Activated CD4-positive, CD25-positive, alpha-beta regulatory T cell treated with anti-CD3 and anti-CD28 coated beads, Interleukin-2, amount 50 U/mL, for 16 hours (primary cell): ENCODE measurements at places on chromosomes 6 and 20.

DNA sequence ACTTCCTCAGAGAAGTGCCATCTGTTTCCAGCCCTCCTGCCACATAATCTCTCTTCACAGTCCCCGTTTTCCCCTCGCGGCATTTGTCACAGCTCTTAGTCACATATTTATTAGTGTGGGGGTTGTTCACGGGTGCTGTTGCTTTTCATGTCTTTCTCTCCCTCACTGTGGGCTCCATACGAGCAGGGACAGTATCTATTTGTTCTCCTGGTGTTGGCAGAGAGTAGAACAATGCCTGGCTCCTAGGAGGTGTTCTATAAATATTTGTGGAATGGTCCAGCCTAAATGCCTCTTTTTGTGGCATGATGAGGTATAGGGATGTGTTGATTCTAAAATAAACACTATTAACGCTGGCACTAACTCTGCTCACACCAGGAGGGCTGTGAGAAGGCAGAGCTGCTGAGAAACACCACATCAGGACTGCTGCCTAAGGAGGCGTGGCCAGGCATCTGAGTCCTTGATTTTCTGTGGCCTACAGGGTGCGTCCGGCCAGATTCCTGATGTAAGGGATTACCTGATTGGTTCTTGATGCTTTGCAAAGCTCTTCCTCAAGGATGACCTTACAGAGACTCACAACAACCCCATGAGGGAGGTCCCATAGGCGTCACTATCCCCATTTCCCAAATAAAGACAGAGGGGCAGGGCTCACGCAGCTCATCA lies 219.8 kb upstream of the ARID1B start:
- no peak for DNase-seq

DNA sequence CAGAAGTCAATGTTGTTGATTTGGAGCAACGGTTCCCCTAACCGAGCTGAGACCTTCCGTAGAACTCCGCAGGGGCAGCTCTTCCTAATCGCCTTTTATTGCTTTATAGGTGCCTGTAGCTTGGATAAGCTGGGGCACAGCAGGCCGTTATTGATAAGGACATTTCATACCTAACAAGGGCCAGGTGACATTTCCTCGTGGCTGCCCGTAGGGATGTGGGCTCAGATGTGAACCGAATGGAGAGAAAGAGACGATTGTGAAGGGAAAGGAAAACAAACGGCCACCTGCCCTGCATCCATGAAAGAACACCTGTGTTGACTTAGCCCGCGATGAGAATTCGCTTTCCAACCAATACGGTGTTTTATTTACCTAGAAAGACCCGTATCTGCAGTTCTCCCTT lies 53.3 kb upstream of the DACT2 start:
- DNase-seq = no peak

DNA sequence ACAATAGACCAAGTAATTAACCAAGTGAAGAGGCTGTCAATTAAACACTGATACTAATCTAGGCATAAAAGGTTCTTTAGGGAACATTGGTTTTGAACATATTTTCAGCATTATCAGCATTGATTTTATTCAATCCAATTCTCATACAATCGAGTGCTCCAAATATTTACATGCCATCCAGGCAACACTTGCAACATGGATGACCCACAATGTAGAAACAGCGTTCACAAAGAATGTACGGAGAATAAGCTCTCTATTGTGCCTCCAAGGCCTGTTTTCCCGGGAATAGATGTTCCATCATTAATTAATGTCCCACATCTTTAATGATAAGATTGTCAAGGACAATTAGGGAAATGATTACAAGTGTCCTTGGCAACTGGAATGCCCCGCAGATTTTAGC lies 117.4 kb downstream of the RFX6 start:
- no peak for DNase-seq

- DNase-seq = no peak
Observed at GRCh38 chr20:44008806-44009678, 94.4 kb downstream of the TOX2 start.

GRCh38 chr20:46401478-46401860 lies 4.9 kb downstream of the ELMO2 start:
- DNase-seq = no peak

GRCh38 chr20:57384953-57385761 lies 6.0 kb upstream of the RBM38 start:
- no peak for DNase-seq

DNA sequence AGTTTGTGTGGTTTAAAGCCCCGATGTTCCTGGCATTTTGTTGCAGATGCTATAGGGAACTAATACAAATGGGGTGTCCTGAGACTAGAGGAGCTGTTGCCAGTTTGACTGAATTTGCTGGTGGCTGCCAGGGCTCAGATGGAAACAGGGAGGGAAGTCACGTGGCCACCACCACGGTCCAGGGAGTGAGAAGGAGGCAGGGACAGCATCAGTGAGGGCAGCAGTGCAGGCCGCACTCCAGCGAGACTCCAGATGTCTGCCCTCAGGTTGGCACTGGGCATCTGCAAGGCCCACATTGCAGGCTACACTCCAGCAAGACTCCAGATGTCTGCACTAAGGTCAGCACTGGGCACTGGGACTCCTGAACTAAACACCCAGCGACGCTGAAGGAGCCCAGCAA lies 86.2 kb downstream of the RAMACL start:
- DNase-seq = no peak

GRCh38 chr20:61631751-61632150 lies 379.7 kb downstream of the CDH4 start:
- no peak for DNase-seq

DNA sequence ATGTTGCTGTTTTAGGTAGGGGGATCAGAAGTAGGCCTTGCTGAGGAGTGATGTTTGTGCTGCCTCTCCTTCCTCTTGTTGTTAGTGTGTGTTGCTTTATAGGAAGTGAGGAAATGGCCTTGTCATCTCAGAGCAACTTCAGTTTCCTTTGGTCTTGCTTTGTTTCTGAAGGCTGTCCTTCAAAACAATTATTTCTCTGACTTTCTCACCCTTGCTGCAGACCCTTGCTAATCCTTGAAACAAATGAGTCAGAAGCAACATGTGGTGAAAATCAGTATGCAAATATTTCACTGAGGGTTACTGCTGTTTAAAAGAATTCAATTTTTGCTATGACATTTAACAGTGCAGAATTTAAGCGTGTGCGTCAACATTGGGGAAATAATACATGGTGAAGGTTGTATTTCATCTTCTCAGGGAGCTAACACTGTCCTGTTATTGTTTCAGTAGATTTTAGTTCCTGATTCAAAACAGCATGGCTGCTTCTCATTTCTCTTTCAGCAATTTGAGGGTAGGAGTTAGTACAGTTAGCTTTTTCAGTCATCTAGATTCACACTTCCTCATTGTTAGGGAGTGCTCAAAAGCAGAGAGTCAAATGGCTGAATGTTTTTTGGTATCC lies 13.8 kb downstream of the RNF144B start:
- no peak for DNase-seq

DNA sequence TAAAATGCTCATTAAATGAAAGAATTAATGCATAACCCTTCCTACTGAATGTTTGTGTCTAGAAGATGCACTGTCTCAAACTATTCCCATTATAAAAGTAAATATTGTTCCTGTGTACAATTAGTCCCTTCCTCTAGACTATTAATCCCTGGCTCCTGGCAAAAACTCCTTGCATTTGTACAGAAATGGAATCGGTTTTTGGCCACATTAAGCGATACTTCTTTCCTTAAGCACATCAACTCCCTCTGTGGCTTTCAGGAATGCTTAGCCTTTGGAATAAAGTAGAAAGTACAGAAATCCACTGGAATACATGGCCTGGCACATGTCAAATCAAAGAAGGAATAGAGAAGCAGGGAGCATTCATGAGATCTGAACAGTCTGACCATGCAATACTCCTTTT lies 179.8 kb downstream of the GMPR start:
- DNase-seq = no peak

DNA sequence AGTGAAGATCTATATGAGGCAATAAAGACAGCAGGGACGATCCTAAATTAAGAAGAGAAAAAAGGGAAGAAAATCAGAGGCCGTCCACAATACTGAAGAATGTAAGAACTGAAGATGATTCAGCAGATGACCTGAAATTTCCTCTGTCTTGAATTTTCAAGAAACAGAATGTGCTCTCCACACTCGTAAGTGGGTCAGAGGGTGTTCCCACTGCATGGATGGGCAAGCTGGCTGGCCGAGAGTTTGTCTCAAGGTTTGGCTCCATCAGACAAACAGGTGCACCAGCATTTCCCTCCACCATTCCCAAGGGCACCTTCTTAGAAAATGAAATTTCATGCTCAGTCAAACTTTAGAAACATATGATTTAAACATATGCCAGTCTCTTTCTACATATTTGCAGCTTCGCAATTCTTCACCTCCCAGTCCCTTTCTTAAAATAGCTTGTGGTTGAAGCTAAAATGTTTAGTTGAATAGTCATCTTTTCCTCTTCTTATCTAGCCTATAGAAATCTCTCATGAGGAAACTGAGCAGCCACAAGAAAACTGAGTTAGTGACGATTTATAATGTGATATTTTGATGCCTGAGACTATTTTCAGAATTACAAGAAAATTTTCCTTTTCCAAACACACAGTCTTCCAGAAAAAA lies 576.4 kb downstream of the PRKN start:
- DNase-seq = no peak

DNA sequence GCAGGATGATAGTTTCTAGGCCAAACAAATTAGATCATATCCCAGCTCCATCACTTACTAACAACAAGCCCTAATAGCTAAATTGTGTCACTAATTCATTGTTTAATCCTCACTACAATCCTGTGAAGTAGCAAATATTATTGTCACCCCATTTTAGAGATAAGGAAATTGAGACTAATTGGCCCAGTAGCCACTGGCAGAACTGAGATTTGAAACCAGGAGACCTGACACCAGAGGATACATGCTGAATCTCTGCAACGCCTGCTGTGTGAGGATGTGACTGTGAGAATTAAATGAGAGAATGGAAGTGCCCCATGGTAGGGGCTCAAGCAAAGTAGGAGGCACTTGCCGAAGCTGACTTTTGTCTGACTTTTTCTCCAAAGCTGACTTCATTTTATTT lies 124.3 kb upstream of the CITED2 start:
- no peak for DNase-seq

GRCh38 chr20:2946988-2947961 lies 74.0 kb downstream of the PTPRA start:
- DNase-seq = no peak

GRCh38 chr6:122669868-122670267 lies 59.7 kb downstream of the PKIB start:
- no peak for DNase-seq

DNA sequence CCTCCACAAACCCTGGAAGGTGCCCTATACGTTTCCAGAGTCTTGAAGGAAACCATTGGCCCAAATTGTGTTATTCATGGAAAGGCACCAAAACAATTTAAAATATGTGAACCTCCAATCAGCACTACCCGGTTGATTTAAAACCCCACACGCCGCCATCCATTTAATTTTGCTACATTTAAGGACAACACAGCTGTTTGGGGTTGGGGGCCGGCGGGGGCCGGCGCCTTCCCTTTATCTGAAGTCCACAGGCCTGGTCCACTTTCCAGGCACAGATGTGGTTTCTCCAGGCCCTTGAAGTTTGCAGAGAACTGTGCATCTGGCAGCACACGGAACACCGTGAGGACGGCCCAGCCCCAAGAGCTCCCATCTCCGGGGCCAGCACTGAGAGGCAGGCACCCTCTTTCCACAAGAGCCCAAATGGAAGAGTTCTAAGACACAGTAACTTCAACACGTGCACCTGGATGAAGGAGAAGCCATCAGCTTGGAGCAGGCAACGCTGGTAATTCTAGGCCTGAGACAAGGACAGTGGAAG lies 16.8 kb upstream of the FRMD1 start:
- no peak for DNase-seq

GRCh38 chr20:57379263-57379647 lies 11.9 kb upstream of the RBM38 start:
- DNase-seq = no peak

DNA sequence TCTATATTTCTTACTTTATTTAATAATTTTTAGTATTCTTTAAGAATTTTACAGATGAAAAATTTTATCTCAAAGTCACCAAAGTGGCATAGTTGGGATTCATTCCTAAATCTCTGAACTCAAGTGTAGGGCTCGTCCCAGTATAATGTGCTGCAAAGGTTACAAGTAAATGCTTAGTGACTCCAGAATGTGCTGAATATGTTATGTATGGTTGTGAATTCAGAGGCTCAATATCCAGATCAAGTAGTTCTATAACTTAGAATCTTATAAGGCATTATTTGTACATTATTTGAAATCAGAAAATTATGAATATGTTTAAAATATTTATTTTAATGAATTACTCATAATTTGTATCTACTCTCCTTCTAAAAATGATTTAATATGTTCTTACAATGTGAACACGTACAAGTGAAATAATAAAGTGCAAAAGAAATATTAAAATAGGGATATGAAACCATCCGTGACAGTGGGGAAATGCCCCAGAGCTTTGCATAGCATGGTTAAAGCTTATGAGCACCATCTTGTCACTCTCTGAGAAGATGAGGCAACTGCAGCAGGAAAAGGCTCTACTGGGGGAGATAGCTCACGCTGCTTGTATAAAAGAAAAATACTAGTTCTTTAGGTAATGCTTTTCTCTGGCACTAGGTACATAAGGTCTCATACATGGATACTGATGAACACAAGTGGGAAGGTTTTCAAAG lies 259.0 kb downstream of the FOXC1 start:
- DNase-seq = no peak
